ENCODE measurements at places on chromosomes 4 and X. TPM values are rescaled to one million over a fixed set of nuclear protein-coding genes. Genes with fewer than 3 reads are reported as not detected.

WDR17 gene
- total RNA-seq = 12.8 TPM

SLC25A43 gene
- 8.2 TPM for total RNA-seq

- no peaks in the 10 kb centered on the region for H3K4me1 ChIP-seq
- H3K4me3 ChIP-seq = no peak overlapping the region
- no peaks in the 10 kb centered on the region for H3K27me3 ChIP-seq
- no peak overlapping the region for H3K27ac ChIP-seq
- H3K36me3 ChIP-seq = no peaks in the 10 kb centered on the region
- no peak for DNase-seq
These were observed 190.2 kb downstream of the CBLL2 start for GRCh38 chrX:22462959-22463358.

DNA sequence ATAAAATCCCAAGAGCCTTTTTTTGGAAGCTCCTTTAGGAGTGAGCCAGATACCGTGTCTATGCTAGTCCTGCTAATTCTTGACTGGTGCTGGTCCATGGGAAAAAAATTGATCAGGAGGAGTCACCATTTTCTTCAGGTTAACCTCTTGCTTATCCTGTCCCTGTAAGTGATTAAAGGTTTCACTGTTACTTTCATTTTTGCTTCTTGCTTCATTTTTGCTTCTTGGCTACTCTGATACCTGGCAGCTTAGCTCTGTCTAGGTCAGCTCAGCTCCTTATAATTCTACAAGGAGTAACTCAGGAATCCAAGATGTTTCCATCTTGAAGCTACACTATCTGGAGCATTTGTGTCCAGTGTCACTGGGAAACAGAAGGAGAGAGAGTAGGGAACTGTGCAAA, 45.7 kb downstream of the AFM start:
- H3K4me3 ChIP-seq = no peak overlapping the region
- no peaks in the 10 kb centered on the region for H3K36me3 ChIP-seq
- H3K4me1 ChIP-seq = no peaks in the 10 kb centered on the region
- no peaks in the 10 kb centered on the region for H3K27me3 ChIP-seq
- DNase-seq = no peak

CDS1 gene
- 45.2 TPM for total RNA-seq

- H3K4me3 ChIP-seq = no peak overlapping the region
- H3K27me3 ChIP-seq = no peaks in the 10 kb centered on the region
- DNase-seq = peak; percentile 66
- peak overlapping the region; percentile 62 for H3K27ac ChIP-seq
These were observed 65.2 kb downstream of the PHOX2B start for GRCh38 chr4:41683326-41683725.

MCTS1 gene
- 36.2 TPM for total RNA-seq

DKK2 gene
- 0.34 TPM for total RNA-seq

DNA sequence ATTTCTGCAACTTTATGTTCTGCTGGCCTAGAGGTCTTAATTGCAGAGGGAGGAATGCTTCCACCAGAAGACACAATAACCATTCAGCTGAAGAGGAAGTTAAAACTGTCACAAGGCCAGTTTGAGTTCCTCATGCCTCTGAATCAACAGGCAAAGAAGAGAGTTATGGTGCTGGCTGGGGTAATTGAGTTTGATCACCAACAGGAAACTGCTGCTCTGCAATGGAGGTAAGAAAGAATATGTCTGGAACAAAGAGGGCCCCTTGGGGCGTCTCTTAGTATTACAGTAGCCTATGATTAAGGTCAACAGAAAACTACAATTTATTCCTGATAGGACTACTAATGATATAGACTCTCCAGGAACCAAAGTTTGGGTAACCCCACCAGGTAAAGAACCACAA, 744.0 kb downstream of the FSTL5 start:
- H3K27ac ChIP-seq = no peak overlapping the region
- H3K27me3 ChIP-seq = no peaks in the 10 kb centered on the region

DNA sequence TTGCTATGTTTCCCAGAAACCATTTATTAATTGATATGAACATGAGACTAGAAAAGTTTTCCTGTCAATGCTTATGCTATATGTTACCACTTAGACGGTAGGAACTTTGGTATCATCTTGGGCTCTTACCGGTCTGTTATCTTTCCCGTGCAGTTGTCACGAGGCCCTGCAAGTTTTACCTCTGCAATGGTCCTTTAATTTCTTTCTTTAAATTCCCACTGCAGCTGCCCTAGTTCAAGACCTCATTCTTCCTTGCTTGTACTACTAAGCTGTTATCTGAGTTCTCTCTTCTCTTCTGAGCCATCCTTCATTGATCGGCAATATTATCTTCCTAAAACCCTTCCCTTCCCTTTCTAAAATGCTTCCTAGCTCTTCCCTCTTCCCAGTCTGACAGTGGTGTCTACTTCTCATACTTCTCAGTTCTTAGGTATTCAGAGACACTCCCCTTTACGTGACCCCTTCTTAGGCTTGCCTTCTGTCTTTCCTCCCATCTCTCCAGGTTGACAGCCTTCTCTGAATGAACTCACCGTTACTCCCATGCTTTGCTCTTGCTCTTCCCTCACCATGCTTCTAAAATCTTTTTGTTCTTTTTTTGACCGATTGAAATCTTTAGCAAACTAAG, 27.5 kb downstream of the MAGEA1 start:
- no peak overlapping the region for H3K27ac ChIP-seq
- no peaks in the 10 kb centered on the region for H3K27me3 ChIP-seq
- no peaks in the 10 kb centered on the region for H3K36me3 ChIP-seq
- H3K4me1 ChIP-seq = no peaks in the 10 kb centered on the region

RTL9 gene
- total RNA-seq = 1.1 TPM

SHOX gene
- total RNA-seq = not detected

USP26 gene
- not detected for total RNA-seq

DNA sequence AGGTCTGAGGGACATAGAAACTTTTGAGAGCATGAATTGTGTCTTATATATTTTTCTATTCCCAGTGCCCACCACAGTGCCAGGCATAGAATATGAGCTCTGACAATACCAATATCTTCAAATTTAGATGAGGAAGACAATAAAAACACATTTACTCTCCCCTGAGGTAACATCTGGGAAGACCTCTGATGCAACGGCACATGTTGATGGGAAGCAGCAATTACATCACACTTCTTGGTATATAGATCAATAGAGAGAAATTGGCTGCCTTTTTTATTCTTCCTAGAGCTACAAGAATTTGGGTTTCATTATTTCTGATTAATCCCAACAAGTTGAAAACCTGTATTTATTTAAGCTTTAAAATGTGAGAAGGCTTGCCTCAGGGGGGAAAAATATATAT, 67.4 kb upstream of the SMAD1 start:
- H3K27me3 ChIP-seq = no peaks in the 10 kb centered on the region
- no peaks in the 10 kb centered on the region for H3K4me1 ChIP-seq
- H3K36me3 ChIP-seq = no peaks in the 10 kb centered on the region
- DNase-seq = no peak
- no peak overlapping the region for H3K27ac ChIP-seq

TLR10 gene
- 0.83 TPM for total RNA-seq

CT55 gene
- total RNA-seq = not detected
